ENCODE measurements at places on chromosomes 3 and 15.

DNA sequence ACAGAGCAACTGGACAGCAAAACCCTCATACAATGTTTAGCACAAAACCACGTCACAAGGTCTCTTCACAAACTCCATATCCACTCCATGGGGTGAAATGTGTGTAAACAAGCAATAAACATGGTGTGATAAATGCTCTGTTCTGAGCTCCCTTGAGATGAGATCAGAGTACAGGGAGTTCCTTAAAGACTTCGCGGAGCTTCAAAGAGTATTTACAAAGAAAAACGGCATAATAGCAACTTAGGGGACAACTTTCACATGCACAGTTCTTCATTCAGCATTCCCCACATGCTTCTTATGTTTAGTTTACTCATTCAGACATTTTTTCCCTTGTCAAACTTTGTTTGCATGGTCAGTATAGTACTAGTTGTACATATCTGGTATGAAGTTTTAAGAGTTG is 52.5 kb upstream of the SUCLG2 start:
- DNase-seq = no peak

DNA sequence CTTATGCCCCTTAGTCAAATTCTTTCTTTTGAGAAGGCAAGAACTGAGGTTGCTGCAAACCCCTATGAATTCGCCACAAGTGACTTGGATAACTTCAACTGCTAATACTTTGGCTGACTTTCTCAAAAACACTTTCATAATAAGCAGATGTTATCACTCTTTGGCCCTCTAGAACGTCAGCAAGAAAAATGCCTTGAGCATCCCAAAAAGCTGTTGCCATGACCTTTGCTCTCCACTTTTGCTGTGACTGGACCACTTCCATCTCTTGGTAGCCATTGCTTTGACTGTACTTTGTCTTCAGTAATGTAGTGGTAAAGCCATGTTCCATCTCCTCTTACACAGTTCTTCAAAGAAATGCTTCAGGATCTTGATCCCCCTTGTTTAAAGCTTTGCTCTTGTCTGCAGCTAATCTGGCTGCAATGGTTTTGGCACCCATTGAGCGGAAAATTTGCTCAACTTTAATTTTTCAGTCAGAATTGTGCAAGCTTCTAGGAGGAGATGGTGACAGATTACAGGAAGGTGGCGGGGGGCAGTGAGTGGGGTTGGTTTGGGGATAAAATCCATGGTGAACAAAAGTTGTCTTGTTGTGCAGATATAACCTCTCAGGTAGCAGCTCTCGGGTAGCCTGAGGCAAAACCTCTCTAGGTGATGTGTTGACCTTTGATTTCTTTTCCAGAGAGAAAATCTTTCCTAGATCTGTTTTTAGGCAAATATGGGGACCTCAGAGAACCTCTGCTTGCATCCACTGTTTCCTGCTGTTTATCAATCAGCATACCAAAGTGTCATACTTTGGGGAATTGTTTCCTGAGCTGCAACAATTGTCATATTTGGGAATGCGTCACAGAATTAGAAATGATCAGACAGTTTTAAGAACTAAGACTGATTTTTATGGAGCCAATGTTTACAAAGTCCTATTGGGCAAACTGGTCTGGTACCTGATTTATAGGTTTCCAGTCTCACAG is 83.6 kb downstream of the CCR1 start:
- DNase-seq = no peak

GRCh38 chr3:65955792-65956477 is 82.8 kb downstream of the MAGI1 start:
- no peak for DNase-seq

DNA sequence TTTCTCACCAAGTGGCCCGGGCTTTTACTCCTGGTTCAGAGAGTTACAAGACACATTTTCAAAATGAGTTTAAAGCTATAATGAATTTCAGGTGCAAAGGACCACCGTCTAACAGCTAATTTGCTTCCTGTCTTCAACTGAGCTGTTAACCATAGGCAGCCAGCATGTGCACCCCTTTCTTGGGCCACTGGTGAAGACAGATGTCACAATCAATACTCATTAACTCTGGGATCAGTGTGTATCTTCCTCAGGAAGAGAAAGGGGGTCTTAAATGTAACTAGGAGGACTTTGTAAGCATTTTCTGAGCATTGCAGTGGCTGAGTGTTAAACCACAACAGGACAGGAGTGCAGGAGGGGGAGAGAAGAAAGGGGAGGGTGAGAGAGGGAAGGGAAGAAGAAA is 750.7 kb upstream of the CFAP20DC start:
- DNase-seq = no peak

GRCh38 chr3:162769564-162769963 is 1273.0 kb downstream of the OTOL1 start:
- no peak for DNase-seq

GRCh38 chr3:141680620-141681389 is 57.3 kb upstream of the RNF7 start:
- no peak for DNase-seq

DNA sequence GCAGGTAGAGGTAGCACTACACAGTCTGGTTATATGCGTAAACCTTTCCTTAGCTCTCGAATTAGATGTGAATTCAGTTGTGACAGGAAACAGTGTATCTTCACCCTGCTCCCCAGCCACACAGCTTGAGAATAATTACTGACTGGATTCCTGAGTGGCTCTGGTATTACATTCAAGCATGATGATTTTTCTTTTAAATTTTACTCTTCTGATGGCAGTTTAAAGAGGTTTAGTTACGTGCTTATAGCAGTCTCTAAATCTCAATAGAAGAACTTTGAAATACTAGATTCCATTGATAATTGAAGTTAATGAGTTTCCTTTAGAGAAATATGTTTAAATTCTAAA is 98.8 kb downstream of the FNDC3B start:
- DNase-seq = no peak

DNA sequence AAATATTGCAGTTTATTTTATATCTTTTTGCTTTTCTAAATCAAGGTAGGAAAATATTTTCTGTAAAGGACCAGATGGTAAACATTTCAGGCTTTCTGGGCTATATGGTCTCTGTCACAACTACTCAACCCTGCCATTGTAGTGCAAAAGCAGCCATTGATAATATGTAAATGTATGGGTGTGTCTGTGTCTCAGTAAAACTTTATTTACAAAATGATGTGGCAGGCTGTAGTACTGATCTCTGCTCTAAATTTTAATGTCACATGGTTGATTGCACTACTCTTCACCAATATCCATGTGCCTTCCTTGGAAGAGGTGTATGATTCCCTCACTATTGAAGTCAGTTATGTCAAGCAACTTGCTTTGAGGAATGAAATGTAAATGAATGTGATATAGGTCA is 175.0 kb downstream of the GOLIM4 start:
- no peak for DNase-seq

DNA sequence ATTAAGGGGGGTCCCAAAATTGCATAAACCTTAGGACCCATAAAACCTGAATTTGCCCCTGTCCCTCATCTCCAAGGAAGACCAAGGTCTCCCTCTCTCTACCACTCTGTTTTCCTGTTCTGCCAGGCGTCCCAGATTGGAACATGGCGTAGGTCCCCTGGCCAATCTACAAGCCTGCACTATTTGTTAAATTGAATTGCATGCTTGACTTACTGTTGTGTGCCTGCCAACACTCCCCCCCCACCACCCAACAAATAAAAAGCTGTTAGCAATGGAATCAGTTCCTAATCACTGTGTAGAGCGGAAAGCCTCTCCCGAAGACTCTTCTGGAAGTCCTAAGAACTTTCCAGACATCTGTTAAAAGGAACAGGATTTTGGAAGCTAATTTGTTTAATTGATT is 11.7 kb downstream of the CTXND1 start:
- no peak for DNase-seq

- no peak for DNase-seq
Measured at GRCh38 chr3:141231952-141232823, 563 bp downstream of the PXYLP1 start.

GRCh38 chr3:119211193-119211592 is 29.5 kb downstream of the B4GALT4 start:
- no peak for DNase-seq

DNA sequence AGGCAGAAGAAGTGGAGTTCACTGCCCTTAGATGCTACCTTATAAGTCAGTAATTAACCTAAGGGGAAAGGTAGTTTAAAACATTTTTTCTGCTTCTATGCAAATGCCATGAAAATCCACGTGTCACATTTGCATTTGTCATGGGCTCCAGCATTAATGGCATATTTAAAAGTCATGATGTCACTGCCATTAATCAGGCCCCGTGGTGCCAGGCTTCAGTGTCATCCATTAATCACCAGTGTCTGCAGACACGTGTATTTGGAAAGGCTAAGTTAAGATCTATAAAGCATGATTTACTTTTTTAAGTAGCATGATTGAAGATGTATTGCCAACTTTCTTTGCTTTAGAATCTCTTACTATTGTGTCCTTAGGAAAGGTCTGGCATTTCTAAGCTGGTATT is 857.8 kb downstream of the TUSC7 start:
- no peak for DNase-seq

DNA sequence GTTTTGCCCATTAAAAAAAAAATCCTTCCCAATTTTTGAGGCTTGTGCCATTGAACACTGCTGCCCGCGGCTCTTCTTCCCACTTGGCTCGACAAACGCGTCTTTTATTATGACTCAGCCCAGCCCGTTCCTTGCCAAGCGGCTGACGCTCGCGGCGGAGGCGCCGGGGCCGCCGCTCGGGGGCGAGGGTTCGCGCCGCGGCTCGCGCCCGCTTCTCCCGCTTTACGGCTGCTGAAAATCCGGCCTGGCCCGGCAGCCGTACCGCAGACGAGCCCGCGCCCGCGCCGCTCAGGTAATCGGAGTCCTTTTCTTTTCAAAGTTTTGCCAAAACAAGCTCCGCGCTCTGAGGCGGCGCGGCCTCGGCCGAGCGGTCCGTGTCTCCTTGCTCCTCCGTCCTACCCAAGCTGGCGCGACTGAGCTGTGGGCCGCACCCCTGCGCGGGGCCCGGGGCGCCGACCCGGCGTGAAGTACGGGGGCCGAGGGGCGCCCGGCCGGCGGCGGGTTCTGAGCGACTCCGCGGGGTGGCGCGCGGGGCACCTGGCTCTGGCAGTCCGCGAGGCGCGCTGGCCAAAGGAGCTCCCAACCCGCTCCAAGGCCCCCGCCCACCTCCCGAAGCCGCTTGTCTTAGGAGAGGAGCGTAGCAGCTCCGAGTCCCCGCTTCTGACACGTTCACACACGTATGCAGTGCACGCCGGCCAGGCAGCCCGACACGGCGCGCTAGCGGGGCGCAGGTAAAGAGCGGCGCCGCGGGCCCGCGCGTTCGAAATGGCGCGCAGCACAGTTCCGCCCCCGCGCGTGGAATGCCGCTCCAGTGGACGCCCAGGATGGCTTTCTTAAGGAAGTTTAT is 418.2 kb upstream of the NAALADL2 start:
- DNase-seq = peak; percentile 1

DNA sequence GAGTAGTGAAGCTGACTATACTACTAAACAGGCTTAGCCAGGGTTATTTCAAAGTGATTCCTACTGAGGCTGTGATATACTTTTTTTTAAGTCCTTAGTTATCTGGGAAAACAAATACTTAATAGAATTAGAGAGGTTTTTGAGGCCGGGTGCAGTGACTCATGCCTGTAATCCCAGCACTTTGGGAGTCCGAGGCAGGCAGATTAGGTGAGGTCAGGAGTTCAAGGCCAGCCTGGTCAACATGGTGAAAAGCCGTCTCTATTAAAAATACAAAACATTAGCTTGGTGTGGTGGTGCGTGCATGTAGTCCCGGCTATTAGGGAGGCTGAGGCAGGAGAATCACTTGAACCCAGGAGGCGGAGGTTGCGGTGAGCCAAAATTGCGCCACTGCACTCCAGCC is 34.2 kb downstream of the PRTG start:
- no peak for DNase-seq

DNA sequence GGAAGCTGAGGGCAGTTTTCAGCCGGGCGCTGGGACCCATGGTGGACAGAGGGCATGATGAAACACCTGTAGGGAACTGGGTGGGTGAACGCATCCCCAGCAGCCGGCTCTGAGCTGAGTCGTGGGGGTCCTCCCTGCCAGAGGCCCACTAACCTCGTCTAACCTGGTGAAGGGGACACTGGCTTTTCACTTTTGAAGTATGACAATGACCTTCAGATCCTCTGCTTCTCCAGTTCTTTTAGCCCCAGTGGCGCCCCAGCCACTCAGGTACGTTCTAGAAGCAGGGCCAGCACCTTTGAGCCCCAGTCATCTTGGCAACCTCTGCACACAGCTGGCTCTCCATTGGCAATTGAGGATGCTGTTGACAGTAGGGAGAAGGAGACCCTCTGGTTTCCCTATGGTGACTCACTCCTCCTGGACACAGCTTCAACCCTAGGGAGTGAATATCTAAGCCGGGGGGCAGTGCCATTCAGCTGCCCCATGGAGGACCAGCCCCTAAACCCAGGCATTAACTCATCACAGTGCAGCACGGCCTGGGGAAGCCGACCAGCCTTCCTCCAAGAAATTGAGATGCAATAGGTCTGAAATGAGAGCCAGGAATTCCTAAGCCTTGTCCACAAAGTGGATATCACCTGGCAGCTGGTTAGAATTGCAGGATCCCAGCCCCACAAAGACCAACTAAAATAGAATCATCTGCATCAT is 46.1 kb downstream of the CMTM6 start:
- DNase-seq = no peak

DNA sequence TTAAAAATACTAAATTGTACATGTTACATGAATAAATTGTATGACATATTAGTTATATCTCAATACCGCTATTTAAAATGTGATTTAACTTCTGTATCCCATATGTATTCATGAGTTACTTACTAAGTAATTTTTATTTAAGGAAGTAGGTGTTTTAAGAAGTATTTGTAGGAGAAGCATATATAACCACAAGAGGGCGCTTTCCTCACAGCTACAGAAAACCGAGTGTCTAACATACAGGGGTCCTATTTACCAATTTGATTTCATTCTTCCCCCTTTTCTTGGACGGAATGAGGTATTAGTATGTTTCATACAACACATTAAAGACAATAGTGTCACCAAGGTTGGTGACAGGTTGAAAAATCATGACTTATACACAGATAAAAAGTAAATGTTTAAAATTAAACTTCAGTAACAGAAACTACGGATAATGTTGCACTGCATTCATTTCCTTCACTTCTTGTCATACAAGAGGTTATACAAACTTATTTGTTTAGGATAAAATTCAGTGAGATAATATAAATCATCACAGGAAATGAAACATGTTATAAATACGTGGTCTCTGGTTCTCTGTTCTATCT is 253.6 kb downstream of the MAGI1 start:
- DNase-seq = no peak

DNA sequence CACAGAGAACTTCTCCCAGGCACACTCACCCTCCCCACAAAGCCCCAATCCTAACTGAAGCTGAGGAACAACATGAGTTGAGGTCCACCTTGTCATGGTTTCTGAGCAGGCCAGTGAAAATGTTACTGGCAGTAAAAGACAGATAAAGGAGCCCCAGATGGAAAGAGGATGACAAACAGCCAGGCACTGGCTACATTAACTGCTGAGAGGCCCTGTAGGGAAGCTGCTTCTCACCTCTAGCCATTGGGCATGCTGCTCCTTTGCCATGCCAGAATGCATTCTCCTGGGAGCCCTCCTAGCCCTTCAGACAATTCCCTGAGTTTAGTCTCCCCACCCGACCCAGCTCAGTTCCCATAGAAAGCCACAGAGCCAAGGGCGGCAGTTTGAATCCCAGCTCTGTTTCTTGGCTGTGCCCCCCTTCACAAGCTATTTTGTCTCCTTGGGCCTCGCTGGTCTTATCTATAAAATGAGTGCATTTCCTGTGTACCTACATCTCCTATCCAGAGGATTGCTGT is 60.5 kb downstream of the LMCD1 start:
- no peak for DNase-seq

GRCh38 chr3:43181202-43181821 is 75.4 kb upstream of the POMGNT2 start:
- DNase-seq = peak; percentile 33

All from activated CD8-positive, alpha-beta memory T cell treated with anti-CD3 and anti-CD28 coated beads for 4 hours (primary cell).